ENCODE measurements at places on chromosomes 2 and 18. TPM values are rescaled to one million over a fixed set of nuclear protein-coding genes. Genes with fewer than 3 reads are reported as not detected.
A peak's percentile ranks its signal among the peaks of the same experiment; 100 is the strongest.

CYP27C1 gene
- total RNA-seq = 0.15 TPM

GRCh38 chr2:217930761-217931563 lies 71.8 kb downstream of the TNS1 start:
- H3K27ac ChIP-seq = peak overlapping the region; percentile 59
- no peaks in the 10 kb centered on the region for H3K27me3 ChIP-seq
- H3K4me1 ChIP-seq = peaks cover 70% of the 10 kb centered on the region
- no peak overlapping the region for H3K4me3 ChIP-seq
- no peaks in the 10 kb centered on the region for H3K36me3 ChIP-seq

DNA sequence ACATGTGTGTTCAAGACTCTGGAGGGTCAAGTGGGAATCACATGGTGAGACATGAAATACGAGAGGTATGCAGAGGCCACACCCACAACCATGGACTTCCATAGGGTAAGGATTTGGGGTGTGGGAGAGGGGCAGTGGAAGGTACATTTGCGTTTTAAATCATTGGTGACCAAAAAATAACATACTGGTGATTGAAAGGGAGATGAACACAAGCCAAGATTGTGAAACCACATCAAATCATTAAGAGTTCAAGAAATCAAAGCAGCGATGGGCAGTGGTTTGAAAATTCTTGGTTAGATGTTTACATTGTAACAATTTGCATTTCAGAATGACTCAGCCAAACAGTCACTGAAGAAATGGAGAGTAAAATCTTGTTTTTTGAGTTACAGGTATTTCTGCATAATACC lies 1.9 kb upstream of the CABYR start:
- H3K4me3 ChIP-seq = no peak overlapping the region
- H3K36me3 ChIP-seq = no peaks in the 10 kb centered on the region
- no peak for DNase-seq
- no peak overlapping the region for H3K27ac ChIP-seq
- peaks cover 5% of the 10 kb centered on the region for H3K4me1 ChIP-seq

LRATD1 gene
- 7.4 TPM for total RNA-seq

HOXD1 gene
- total RNA-seq = 0.55 TPM

MAPRE3 gene
- total RNA-seq = 41.0 TPM

- H3K36me3 ChIP-seq = no peaks in the 10 kb centered on the region
- H3K4me1 ChIP-seq = no peaks in the 10 kb centered on the region
- no peak for DNase-seq
These were observed 66.1 kb upstream of the ODC1 start for GRCh38 chr2:10514273-10514672.

DNA sequence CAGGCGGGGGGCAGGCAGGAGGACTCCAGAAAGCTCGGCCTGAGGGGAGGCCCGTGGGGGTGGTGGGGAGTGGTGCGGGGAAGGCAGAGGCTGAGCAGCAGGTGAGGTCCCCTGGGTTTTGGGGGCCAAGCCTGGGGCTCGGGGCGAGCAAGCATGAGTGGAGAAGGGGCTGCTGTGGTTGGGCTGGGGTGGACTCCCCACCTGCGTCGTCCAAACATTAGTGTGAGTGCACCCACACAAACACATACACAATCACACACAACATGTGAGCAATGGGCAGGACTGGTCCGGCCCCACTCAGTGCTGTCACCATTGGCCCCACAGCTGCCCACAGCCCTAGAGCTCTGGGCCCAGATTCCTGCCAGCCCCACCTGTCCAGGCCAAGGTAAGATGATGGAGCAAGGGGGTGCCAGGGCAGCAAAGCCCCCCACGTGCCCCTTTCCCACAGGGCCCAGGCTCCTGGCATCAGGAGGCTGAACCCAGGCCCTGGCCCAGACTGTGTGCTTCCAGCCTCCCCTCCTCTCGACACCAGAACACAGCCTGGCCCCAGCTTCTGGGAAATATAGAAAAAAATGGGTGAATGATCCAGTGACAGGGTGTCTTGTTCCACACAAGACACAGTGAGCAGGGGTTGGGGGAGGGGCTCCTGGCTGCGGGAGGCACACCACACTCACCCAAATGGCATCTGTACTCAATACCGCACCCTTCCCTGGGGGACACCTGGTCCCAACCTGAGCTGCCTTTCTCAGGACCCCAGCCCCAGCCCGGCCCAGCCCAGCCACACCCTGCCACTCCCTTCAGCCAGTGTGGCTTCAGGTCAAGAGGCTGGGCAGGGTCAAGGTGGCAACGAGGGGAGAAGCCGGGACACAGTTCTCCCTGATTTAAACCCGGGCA lies 463 bp upstream of the ALPP start:
- H3K36me3 ChIP-seq = no peaks in the 10 kb centered on the region
- no peak overlapping the region for H3K27ac ChIP-seq
- no peak for DNase-seq
- H3K4me3 ChIP-seq = no peak overlapping the region
- no peaks in the 10 kb centered on the region for H3K27me3 ChIP-seq
- H3K4me1 ChIP-seq = no peaks in the 10 kb centered on the region

DNA sequence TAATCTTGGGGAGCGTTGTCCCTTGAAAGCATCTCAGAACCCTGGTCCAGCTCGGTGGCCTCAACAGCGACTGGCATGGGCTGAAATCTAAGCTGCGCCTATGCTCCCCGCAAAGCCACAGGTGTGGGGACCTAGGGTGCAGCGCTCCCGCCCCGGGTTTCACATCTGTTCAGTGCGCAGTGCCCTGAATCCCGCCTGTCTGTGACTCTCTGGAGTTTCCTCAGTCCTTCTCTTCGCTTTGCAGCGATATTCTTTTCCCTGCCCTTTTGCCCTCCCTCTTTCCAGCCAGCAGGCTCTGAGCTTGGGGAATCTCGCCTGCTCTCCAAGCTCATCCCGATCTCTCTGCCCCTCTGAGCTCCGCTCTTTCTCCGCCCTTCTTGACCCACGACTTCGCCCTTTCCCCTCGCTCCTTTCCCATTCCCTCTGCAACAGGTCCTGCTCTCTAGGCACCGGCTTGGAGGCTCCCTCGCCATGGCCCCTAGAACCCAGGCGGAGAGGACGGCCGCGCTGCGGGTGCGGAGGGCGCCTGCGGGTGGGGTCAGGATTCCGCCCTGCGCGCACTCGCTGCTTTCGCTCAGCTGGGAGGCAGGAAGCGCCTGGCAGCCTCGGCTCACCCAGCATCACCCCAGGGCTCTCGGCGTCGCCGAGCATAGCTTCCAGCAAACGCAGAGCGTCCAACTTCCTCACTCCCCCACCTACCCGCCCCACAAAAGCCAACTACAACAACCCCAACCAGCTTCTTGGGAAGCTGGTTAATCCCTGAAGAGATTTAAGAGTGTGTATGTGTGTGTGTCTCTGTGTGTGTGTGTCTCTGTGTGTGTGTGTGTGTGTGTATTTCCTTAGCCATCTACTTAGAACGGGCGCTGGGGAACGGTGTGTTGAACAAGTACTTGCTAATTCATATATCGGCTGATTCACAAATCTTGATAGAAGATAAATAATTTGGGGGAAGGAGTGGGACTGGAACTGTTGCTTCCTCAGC lies 1.1 kb downstream of the GRP start:
- no peak overlapping the region for H3K4me3 ChIP-seq
- H3K27me3 ChIP-seq = no peaks in the 10 kb centered on the region
- H3K36me3 ChIP-seq = no peaks in the 10 kb centered on the region

- H3K36me3 ChIP-seq = no peaks in the 10 kb centered on the region
- H3K4me1 ChIP-seq = no peaks in the 10 kb centered on the region
- no peaks in the 10 kb centered on the region for H3K27me3 ChIP-seq
- no peak overlapping the region for H3K4me3 ChIP-seq
- no peak for DNase-seq
These were observed 68.6 kb downstream of the NABP1 start for GRCh38 chr2:191746346-191747169.

- H3K4me1 ChIP-seq = no peaks in the 10 kb centered on the region
- no peak for DNase-seq
- no peaks in the 10 kb centered on the region for H3K27me3 ChIP-seq
- H3K27ac ChIP-seq = no peak overlapping the region
- H3K36me3 ChIP-seq = no peaks in the 10 kb centered on the region
- H3K4me3 ChIP-seq = no peak overlapping the region
These were observed 70.1 kb downstream of the NABP1 start for GRCh38 chr2:191748059-191748461.

- DNase-seq = no peak
- H3K4me3 ChIP-seq = no peak overlapping the region
- no peaks in the 10 kb centered on the region for H3K27me3 ChIP-seq
- H3K27ac ChIP-seq = no peak overlapping the region
- no peaks in the 10 kb centered on the region for H3K36me3 ChIP-seq
These were observed 874.1 kb upstream of the LRATD1 start for GRCh38 chr2:13758412-13758811.

DNA sequence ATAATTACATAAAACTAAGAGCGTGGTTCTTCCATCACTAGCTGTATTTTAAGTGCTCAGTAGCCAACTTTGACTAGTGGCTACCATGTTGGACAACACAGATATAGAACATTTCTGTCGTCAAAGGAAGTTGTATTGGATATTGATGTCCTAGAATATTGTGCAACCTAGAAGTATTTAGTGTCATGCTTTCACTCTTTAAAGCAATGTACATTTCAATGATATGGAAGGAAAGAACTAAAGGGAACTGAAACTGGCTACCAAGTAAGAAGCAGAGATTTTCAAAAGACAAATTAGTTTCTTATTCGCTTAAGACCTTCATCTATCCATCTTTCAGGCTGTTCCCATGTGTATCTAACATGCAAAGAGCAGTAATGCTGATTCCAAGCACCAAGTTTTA lies 85.4 kb upstream of the EML6 start:
- peaks cover 22% of the 10 kb centered on the region for H3K4me1 ChIP-seq
- H3K27me3 ChIP-seq = no peaks in the 10 kb centered on the region
- H3K27ac ChIP-seq = no peak overlapping the region
- H3K4me3 ChIP-seq = no peak overlapping the region
- no peaks in the 10 kb centered on the region for H3K36me3 ChIP-seq

Data from ovary (tissue), 10 donors.